Vagina (tissue), 2 donors: ENCODE measurements at places on chromosomes 4 and X.

GRCh38 chr4:3364634-3365314, 72.0 kb downstream of the RGS12 start:
- DNase-seq: peak; percentile 71

DNA sequence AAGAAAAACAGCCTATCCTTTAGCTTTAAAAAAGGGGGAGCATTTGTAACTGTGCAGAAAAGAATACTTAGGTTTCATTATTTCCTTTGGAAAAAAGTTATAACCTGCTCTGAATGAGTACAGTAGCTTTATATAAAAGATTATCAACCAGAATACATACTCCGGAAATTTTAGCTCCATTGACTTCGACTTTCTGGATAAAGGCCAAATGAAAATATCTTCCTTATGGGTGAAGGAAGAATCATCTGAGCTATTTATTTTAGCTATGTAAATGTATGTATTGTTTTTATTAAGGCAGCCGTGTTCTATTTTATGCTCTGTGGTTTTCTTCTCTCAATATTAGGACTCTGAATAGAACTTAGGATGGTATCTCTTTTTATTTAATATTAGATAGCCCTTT, 69.0 kb upstream of the ETNPPL start:
- DNase-seq: no peak

DNA sequence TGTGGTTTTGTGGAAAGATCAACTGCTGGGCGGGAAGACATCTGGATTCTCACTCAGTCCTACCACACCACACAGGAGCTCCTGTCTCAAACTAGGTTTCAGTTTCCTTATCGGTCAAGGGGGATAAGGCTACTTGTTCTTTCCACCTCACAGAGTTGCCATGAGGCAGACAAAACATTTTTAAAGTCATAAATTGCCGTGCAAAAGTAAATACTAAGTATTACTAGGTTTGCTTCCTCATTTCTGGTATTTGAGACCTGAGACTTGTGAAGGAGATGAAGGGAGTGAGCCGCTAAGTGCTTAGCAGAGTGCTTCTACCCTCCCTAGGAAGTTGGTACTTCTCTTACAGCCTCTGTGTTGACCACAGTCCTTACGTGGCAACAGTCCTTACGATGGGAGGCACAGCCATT, 1.5 kb downstream of the LAP3 start:
- no peak for DNase-seq

GRCh38 chrX:13983734-13984133, 46.0 kb downstream of the GEMIN8 start:
- no peak for DNase-seq

DNA sequence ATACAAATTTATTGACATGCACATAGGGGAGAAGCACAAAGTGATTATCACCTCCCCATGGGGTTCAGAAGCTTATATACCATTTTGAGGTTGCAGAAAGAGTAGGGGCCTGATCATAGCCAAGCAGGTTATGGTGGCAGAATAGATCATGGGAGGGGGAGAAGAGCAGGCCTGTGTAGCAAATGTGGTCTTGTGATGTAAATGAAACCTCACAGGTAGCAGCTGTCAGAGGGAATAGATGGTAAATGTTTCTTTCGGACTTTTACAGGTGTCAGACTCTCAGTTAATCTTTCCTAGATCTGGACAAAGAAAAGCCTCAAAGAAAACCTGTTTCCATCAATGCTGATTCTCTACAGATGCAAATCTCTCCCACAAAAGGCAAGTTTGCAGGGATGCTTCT, 84.4 kb downstream of the CFAP299 start:
- DNase-seq: no peak

GRCh38 chrX:54641530-54641929, 111.5 kb downstream of the GNL3L start:
- no peak for DNase-seq

- DNase-seq: no peak
Measured at GRCh38 chr4:87067124-87067885, 132.5 kb downstream of the AFF1 start.
